ENCODE measurements at places on chromosomes 4 and X.

DNA sequence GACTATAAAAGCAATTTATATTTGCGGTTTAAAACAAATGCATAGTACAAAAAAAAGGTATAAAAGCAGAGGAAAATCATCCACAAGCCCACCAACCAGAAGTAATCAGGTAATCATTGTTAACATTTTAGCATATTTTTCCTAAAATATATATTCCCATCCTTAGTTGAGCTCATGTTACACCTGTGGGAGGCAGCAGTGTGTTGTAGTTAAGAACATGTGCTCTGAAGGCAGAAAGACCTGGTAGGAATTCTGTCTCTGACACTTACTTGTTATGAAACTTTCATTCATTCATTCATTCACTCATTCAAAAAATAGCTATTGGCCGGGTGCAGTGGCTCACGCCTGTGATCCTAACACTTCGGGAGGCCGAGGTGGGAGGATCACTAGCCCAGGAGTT lies 15.4 kb upstream of the CDKL5 start:
- DNase-seq: peak; percentile 31

DNA sequence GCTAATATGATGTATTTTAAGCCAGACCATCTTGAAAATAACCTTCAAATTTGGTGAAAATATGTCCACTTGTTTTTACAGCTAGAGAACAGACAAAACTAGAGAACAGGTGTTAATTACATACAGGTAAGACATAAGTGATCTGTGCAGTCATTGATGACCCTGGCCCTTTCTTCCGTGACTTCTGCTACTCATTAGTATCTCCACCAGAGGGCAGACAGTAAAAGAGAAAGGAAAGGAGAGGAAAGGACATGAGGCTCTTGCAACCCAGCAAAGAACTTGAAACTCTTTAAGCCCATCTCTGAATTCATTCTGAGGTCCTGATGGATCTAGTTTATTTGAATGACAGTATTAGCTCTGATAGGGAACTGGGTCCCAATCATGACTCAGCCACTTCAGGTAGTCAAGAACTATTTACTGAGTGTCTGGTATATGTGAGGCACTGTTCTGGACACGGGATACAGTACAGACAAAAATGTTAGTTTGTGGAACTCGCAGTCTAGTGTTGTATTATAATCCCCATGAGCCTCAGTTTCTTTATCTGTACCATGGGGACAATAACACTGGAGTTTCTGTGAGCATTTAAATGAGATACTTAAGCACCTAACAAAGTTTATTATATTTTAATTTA lies 121.0 kb upstream of the TEX13D start:
- DNase-seq: peak; percentile 75

DNA sequence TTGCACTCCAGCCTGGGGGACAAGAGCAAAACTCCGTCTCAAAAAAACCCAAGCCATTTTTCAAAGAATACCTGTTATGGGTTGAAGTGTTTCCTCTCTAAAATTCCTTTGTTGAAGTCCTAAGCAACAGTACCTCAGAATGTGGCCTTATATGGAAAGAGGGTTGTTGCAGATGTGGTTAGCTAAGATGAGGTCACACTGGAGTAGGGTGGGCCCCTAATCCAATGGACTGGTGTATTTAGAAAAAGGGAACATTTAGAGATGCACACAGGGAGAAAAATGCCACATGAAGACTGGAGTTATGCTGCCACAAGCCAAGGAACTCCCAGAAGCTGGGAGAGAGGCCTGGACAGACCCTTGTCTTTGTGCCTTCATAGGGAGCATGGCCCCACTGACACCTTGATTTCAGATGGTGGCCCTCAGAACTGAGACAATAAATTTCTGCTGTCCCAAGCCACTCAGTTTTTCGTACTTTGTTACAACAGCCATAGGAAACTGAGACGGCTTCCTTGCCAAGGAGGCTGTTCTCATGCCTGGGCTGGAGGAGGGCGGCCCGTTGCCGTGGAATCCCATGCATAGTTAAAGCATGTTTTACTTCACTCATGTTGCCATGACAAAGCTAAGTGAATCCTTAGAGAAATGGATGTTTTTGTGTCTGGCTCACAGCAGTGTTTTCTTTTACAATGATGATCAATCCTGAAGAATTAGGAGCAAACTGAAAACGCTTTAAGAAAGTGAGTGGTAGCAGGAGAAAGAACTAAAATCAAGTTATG lies 16.5 kb downstream of the TRAPPC2 start:
- DNase-seq: no peak

DNA sequence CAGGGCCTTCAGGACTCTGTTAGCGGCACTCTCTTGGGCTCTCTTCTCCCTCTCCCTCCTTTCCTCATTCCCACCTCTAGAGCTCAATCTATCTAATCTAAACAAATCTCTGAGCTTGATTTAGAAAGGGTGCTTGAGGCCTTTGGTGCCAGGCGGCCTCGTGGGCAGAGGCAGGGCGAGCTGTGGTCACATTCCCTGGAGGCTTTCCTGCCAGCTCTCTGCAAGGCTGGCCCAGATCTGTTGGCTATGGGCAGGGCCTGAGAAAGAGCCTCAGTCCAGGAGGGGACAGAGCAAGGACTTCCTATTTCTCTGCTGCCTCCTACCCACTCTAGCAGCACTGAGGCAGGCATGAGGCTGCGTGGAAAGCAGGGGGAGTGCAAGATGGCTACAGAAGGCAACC lies 38.6 kb downstream of the PJA1 start:
- no peak for DNase-seq

DNA sequence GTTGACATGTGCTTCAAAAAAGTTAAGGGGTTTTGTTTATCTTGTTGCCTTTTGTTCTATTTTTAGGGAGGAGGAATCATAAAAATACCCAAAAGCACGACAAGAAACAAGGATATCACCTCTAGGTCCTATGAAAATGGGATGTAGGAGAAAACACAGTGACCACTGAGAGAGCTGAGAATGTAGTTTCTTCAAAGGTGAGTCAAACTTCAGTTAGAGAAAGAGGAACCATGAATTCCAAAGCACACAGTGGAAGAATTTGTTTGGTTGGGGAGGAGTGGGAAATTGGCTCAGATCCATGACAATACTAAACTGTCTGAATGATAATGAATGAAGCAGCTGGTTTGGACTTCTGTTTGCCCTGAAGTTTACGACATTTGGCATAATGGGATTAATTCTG lies 19.1 kb upstream of the FRYL start:
- DNase-seq: no peak

- DNase-seq: peak; percentile 8
Measured at GRCh38 chr4:185394568-185395237, 1.0 kb downstream of the LRP2BP start.

- DNase-seq: no peak
Measured at GRCh38 chr4:159823743-159824142, 720.9 kb downstream of the RAPGEF2 start.

DNA sequence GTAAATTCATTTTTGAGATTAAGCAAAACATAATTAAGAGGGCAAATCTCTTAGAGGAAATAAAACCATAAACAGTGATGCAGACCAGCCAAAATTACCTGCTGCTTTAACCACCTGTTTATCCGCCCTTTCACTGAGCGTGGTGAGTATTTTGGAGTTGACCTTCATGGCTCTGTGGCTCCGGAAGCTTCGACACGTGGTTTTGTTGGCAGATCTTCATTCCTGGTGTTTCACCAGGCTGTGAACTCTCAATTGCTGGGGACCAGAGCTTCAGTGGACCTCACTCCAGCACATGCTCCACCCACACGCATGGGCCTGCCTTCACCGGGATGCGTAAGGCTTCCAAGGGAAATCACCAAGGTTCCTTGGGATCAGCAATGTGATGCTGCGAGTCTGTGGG lies 83.8 kb downstream of the FHDC1 start:
- DNase-seq: no peak

- no peak for DNase-seq
Measured at GRCh38 chr4:176443117-176443516, 123.4 kb downstream of the SPCS3 start.

DNA sequence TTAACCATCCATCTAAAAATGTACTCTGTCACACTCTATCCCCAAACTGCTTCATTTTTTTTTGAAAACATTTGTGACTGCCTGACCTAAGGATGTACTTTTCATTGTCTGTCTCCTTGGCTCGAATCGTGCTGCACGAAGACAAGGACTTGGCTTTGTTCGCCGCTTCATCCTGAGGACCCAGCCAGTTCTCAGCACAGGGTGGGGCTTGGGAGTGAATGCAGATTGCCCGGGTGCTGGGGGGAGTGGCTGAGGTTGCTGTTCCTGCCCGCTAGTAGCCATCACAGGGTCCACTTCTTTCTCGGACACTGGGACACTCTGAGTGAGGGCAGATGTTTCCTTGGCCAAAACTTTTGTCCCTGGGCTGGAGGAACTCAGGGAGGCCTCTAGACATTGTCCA lies 70.1 kb upstream of the CLCN4 start:
- no peak for DNase-seq
